ENCODE measurements at places on chromosomes 5 and 9.

DNA sequence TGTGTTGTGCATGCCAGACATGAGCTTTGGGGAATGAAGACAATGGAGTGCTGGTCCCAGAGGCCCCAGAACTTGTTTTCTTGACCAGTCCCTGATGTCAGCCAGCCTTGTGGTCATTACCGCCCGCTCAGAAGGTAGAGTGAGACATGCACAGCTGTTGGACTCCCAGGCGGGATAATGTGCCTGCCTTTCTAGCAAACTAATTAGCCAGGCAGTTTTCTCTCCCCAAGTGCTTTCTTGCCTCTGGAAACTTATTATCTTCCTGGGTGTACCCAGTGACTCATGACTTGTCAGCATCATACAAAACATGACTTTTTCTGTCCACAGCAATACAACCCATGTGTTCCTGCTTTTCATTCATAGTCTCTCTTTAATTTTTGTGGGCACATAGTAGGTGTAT lies 131.1 kb downstream of the RMI1 start:
- no peak for DNase-seq

DNA sequence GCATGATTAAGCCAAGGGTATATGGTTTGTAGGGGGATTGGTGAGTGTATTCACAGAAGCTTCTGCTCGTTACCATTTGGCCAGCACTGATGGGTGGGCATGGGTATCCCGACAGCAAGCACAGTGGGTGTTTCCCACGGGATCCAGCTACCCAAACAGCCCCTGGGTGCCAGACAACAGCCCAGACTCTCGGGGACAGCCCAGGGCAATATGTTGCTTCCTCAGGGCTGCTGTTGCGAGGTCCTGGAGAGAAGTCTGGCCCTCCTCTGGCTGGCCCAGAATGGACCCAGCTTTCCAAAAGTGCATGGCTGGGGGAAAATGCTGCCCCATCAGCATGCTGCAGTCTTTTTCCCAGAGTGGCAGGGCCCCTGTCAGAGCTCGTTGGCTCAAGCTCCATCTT lies 247.0 kb downstream of the IRX1 start:
- DNase-seq: no peak

- no peak for DNase-seq
These were observed 34.5 kb downstream of the SLC1A3 start for GRCh38 chr5:36640949-36641348.

GRCh38 chr5:1764606-1764960 lies 35.1 kb downstream of the MRPL36 start:
- DNase-seq: no peak

DNA sequence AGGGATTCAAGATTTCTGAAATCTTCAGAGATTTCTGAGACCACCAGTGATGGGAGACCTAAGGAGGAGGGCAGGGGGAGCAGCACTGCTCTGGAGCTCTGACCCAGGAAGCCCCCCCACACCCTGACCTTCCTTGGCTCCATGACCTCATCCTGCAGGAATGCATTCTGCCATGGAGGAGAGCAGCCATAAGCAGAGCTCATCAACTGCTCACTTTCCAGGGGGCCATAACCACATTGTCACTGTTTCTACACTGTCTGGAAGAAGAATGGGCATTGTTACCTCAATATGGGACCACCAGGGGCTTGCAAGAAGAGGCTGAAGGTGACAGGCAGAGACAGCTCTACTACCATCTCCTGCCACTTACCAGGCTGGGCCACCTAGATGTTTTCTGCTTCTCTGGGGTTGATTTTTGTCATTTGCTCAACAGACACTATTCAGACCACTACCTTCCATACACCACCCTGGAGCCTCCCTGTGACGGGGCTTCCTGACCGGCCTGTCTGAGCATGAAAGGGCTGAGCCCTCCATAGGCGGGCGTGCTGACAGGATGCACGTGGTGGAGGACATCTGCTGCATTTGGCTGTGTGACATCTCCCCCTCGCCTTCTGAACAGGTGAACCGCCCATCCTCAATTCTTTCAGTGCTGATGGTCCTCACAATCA lies 2.3 kb upstream of the TSC1 start:
- no peak for DNase-seq

DNA sequence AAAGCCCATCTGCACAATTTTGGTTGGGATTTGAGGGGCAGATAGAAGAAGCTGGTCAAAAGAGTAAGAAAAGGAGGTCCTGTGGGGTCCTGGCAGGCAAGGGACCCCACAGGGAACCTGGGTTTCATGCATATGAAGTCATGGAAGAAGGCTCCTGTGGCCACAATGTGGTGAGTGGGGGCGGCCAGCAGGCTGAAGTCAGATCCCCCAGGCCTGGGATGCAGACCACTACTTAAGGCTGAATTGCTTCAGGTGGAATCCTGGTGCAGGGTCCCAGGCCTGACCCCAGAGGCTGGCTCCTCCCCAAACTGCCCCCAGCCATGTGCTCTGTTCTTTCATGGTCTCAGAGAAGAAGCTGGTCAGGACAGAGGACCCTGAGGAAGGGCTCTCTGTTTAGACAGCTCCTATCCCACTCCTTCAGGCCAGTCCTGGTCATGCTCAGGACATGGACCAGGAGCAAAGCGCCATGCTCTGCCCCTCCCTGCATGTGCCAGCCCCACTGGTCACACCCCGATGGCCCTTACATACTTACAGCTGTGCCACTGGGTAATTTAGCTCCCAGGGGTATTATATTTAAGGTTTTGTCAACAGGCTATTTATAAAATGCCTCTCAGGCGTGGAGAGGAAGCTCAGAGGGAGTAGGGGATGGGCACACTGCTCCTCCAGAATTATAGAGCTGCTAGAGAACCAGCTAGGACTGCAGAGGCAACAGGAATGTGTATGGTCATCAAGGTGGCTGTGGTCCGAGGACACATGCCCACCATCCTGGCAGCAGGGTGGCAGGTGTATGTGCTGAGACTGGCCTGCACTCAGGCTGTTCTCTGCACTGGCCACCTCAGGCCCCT lies 33.4 kb downstream of the C5orf15 start:
- DNase-seq: no peak

DNA sequence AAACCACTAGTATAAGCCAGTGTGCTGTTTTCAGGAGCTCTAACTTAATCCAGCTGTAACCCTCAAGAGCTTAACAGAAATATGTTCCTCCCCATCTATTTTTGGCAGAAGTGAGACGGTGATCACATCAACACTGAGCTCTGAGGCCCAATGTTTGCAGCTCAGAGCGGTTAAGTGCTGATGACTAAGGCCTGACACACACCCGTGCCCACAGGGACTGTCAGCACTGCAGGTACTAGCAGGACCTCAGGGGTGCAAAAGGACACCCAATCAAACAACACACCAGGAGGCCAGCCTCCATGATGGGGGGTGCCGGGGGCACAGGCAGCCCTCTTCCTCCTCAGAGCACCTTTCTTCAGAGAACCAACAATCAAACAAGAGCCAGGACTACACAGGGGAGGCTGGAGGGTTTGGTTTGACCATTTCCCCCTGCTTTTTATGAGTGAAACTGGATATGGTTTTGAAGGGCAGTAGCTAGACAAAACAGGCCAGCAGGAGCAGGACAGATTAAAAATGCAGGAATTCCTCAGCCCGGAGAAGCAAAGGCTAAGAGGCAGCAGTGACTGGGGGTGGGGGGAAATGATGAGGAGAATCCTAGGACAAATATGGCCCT lies 61.3 kb downstream of the RAPGEF1 start:
- no peak for DNase-seq

DNA sequence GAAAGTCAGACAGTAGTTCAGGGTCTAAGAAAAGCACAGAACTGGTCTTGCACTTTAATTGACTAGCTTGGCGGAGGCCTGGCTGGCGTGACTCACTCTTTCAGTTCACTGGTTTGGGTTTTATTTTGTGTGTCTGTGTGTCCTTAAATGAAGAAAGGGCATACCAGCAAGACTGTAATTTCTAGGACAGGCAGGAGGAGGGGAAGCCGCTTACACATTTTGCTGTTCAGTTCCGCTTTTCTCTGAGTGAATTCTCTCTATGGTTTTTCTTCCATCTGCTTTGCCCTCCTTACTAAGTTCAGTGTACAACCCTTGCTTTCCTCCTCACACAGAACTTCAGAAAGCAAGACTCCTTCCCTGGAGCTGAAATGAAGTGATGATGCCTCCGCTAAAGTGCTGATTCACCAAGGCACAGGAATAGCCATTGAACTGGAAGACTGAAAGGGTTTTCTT lies 150.8 kb downstream of the MEF2C start:
- no peak for DNase-seq

GRCh38 chr9:91426123-91426745 lies 2.6 kb upstream of the NFIL3 start:
- DNase-seq: no peak

DNA sequence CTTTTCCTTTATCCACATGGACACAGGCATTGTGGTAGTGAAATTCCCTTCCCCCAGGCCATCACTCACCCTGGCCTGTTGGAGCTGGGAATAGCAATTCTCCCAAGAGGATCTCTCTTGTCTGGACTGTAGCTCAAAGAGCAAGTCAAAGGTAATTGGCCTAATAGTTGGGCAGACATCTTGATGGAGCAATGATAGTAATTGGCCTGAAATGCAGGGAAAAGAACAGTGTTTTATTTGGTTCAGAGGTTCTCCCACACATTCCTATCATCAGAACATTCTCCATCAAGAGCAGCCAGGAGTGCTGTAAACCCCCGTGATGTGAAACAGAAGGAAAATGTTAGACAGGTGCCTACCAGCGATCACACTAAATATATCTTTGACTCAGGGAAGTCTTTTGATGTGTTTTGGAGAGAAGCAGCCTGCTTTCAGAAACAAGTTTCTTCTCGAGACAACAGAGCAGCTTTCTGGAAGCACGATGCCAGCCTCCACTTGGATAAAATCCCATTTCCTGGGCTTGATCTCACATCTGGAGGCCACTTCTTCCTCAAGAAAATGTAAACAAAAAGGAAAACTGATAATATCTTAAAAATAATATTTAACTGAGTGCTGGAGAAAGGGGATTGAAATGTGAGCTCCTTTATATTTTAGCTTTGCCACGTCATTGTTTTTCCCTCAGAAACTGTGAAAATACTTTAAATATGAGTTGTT lies 198.1 kb upstream of the WWC1 start:
- no peak for DNase-seq

GRCh38 chr5:101904736-101905135 lies 391.3 kb downstream of the SLCO4C1 start:
- DNase-seq: no peak

DNA sequence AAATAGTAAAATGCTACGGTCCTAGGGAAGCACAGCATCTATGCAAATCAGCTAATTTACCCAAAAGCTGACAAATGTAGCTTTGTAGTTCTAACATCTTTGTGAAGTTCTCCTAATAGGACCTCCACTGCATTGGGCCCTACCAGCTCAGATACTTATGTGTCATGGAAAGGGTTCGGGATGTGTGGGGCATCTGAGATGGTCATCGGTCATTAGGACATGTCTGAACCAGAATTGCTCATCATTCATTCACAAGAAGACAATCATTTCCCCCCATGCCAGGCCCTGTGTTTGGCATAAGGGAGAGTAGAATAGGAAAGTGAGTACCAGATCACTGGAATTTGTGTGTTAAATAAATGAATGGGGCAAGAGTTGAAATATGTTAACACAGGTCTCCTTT lies 35.7 kb downstream of the PWWP2A start:
- no peak for DNase-seq

- no peak for DNase-seq
These were observed 640 bp upstream of the DPM2 start for GRCh38 chr9:127938298-127938690.

DNA sequence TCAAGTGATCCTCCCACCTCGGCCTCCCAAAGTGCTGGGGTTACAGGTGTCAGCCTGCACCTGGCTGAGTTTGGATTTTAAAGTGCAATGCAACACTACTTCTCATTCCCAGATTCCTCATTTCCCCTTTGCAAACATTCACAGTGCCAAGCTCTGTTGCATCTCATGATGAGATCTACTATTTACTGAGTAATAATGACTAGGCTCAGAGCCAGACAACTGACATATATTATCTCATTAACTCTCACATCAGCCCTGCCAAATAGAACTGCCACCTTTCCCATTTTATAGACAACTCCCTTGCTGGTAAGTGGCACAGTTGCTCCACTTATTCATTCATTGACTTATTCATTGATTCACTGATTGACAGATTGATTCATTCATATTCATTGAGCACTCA lies 7.0 kb downstream of the PDE6A start:
- DNase-seq: no peak

DNA sequence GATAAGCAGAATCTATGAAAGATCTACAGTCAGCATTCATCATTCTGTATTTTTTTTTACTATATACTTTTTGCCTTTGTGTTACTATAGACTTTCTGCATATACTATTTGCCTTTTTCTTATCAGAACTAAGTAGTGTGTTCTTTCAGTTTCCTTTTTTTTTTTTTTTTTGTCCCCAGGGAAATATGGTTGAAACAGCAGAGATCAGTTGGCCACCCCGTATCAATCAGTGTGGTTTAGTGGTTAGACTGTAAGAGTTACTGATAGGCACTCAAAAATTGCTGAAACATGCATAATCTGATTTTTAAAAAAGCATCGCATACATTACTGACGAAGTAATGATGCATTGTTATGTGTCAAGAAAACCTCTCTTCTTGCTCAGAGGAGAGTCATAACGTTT lies 990.8 kb upstream of the EDIL3 start:
- no peak for DNase-seq

Data from esophagus squamous epithelium (tissue), 5 donors.